ENCODE measurements at places on chromosomes 3 and 15.

GRCh38 chr3:197209366-197210260, 88.8 kb downstream of the DLG1 start:
- no peak for DNase-seq

GRCh38 chr15:67613211-67613610, 70.7 kb downstream of the MAP2K5 start:
- no peak for DNase-seq

DNA sequence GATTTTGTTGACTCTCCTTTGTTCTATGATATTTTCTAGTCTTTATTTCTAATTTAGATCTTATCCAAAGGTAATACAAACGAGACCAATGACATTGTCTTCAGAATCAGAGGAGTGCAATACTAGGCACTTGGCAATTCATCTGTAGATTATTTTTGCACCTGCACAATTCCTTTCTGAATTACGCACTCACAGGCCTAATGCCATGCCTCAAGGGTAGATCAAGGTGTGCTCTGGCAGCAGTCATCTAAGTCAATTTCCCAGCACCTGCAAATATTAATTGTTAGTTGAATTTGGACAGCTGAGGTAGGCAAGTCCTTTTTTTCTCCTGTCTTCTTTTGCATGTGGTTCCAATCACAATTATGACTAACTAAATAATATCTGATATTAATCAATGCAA, 653.2 kb downstream of the ROBO2 start:
- DNase-seq: no peak

DNA sequence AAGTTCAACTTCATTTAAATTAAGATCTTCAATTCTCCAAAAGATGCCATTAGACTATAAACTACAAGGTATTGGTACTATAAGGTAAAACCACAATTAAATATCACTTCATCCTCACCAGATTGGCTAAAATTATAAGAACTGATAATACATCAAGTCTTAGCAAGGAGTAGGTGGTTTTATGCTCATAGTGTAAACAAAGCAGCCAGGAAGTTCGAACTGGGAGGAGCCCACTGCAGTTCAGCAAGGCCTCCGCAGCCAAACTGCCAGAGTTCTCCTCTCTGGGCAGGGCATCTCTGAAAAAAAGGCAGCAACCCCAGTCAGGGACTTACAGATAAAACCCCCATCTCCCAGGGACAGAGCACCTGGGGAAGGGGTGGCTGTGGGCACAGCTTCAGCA, 91.6 kb upstream of the SETMAR start:
- DNase-seq: no peak

GRCh38 chr3:146499701-146500100, 30.3 kb upstream of the PLSCR2 start:
- DNase-seq: no peak

- DNase-seq: no peak
These were observed 326.9 kb downstream of the UACA start for GRCh38 chr15:70436428-70436827.

DNA sequence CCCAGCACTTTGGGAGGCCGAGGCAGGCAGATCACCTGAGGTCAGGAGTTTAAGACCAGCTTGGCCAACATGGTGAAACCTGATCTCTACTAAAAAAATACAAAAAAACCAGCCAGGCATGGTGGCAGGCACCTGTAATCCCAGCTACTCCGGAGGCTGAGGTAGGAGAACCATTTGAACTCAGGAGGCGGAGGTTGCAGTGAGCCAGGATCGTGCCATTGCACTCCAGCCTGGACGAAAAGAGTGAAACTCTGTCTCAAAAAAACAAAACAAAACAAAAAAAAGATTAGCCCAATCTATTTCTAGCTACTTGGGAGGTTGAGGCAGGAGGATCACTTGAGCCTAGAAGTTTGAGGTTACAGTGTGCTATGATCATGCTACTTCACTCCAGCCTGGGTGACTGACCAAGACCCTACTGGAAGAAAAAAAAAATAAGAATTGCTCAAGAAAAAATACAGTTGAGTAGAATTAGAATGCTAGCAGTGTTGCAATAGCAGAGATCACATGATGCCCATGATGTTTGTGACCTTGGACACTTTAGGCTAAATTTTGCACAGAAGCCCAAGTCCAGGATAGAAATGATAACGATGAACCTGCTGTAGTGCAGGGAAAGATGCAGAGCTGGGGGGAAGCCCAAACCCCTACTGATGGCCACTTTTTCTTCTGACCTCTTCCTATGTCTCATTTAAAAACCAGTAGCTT, 162.2 kb downstream of the LPP start:
- DNase-seq: no peak

DNA sequence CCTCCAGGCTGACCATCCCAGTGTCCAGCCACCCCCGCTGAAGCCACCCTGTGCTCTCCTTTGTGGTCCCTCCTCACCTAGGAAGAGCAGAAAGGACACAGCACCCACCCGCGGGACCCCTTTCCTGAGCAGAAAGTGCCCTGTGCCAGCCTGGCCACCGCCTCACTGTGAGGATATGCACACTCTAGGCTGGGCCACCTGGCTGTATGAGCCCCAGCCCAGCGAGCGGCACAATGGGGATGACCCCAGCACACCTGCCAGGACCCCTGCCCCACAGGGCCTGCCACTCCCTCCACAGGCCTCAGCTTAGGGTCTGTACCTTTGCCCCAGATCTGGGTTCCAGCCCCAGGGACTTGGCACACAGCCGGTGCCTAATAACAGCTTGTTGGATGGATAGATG, 47.9 kb upstream of the FURIN start:
- DNase-seq: no peak

- no peak for DNase-seq
These were observed 13.3 kb upstream of the TMF1 start for GRCh38 chr3:69065318-69065964.

- DNase-seq: no peak
These were observed 186.6 kb downstream of the TIGIT start for GRCh38 chr3:114480442-114480841.

DNA sequence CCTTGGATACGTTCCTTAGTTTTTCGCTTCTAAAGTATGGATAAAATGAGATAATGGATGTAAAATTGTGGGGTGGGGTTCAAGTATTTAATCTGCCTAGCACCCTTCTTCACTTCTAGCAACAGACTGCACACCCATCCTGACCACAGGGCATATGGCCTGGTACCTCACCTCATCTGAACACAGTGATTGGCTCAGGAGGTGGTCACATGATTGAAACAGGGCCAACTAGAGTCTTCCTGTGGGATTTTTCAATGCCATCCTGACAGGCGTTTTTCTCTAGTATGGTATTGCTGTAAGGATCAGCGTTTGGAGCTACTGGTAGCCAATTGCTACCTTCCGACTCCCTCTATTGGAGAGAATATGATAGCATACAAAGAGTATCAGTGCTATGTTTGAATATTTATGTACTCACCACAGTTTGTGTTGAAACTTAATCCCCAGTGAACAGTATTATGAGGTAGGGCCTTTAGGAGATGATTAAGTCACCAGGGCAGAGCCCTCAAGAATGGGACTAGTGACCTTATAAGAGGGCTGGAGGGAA, 172.2 kb downstream of the PPM1L start:
- DNase-seq: no peak

GRCh38 chr15:83854950-83855707, 201.2 kb downstream of the ADAMTSL3 start:
- no peak for DNase-seq

GRCh38 chr15:62637574-62637897, 405.0 kb upstream of the TPM1 start:
- no peak for DNase-seq

DNA sequence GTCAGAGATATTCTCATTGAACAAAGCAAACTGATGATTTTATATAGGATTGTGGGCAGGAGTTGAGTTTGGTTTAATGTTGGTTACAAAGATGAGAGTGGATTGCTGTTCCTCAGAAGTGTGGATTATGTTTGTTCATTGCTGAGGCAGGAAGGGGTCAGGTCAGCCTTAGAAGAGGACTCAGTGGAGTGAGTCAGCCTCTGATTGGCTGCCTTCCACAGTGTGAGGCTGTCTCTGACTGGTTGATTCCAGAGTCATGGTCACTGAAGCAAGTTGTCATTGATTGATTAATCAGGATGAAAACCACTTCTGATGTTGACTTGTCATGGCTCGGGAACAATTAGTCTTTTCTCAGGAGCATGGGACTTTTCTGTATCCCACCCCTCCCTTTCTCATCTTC, 36.2 kb downstream of the KBTBD12 start:
- no peak for DNase-seq

DNA sequence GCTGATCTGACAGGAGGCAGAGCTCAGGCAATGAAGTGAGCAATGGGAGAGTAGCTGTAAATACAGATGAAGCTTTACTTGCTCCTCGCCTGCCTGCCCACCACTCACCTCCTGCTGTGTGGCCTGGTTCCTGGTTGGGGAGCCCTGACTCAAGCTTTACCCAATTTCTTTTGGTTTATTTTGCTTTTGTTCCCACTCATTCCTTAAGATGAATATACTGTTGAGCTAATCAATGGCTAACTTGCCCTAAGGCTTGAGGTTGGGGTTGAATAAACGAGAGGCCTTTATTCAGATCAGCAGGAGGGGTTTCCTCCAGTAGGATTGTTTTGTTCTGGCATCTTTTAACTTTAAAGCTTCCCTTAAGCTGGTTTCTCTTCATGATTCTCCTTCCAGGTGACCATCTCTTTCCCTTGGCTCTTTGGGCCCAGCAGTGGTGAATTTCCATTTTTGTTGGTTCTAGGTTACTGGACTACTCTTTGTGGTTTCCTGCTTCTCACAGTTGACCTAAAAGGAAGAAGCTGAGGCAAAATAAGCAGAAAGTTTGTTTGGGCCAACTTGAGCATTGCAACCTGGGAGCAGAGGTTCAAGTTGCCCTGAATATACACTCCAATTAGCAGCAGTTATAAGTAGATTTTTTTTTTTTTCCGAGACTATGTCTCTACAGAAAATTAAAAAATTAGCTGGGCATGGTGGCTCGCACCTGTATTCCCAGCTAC, 44.4 kb downstream of the STARD9 start:
- no peak for DNase-seq

- DNase-seq: no peak
These were observed 683.0 kb downstream of the TBL1XR1 start for GRCh38 chr3:176514297-176514696.

DNA sequence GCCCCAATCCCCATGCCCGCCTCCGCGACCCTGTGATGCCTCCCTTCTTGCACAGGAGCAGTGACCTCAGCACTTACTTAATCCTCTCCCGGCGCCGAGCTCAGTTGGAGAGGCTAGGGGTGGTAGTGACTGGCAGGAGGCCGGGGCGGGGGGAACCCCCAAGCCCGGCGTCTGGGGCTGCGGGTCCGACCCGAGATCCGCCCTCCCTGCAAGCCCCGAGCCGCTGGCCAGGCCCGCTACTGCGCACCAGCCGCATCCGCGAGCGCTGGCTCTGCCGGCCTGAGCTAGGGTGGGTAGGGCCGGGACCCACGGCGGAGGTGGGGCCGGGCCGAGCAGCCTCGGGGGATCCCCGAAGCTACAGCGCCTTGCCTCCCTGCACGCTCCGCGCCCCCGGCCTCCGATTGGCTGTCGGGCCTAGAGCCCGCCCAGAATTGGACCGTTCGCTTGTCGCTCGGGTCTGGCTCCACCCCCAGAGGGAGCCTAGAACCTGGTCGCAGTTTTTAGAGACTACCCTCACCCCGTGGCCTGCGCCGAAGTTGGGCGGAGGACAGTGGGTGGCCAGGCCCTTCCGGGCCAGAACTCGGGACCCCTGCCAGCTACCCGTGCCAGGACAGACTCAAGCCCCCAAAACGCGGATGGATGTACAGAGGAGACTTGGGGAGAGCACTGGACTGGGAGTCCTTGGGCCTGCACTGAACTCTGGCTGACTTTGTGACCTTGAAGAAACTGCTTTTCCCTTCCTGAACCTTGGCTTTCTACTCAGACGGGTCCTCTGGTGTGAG, at the start of gene C3orf18:
Gene C3orf18, minus strand, starts transcription at position 362 of the 782 bp plus-strand sequence. CDS start 2,048 bp downstream, outside the sequence.
- peak; percentile 91 for DNase-seq

DNA sequence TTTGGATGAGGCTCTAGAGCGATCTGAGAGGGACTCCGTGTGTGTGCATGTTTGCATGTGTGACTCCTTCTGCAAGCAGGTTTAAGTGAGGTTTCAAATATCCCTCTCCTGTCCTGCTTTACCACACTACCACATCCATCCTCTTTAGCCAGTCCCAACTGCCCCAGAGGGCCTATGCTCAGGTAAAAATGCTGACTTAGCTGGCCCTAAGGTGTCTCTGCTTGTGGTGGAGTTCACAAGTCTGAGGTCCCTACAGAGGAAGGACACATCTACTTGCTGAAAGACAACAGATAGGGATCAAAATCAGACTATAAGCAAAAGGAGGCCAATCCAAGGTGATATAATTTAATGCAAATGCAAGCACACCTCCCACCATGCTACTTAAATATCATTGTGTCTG, 87.2 kb downstream of the B3GNT5 start:
- DNase-seq: no peak

DNA sequence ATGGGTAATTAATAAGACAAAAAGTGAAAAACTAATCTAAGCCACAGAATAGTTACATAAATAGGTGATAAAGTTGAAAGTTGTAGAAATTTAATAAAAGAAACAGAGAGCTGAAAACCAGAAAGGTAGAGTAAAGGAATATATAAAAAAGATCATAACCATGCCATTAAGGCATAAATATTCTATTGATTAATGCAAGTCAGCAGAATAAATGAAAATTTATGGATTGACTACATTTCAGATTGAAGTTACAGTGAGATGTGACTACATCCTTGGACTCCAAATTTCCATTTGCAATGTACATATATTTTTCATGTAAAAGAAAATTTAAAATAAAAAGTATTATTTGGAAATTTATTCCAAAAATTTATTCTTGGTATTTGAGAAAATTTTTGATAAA, 1225.7 kb downstream of the OTOL1 start:
- no peak for DNase-seq

GRCh38 chr3:33644582-33644981, 73.5 kb downstream of the CLASP2 start:
- DNase-seq: no peak

- DNase-seq: no peak
These were observed 59.3 kb upstream of the ABHD10 start for GRCh38 chr3:111919370-111920065.

GRCh38 chr15:48400086-48400485, 68.9 kb downstream of the DUT start:
- DNase-seq: no peak

DNA sequence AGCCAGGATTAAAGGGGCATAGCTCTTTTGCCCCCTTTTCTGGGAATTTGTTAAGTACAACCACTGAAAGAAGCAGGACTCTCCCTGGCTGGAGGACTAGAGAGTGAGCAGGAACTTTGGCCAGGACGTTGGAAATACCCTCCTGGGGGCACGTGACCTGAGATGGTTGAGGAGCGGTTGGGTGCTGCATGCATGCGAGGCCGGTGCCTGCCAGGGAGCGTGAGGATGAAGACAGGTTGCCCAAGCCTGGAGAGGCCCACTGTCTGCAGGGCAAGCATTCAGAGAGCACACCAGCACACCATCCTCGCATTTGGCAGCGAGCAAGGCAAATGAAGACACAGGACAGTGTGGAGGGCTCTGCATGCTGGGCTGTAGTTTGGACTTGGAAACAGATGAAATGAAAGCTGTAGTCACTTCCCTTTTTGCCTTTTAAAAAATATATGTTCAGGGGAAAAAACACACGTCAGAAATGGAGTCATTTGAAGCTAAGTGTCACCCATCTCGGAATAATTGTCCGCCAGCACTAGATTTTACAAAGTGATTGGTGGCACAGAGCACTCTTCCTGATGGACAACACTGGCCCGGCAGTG, 217.6 kb downstream of the SLCO3A1 start:
- DNase-seq: no peak

- no peak for DNase-seq
These were observed 207.9 kb upstream of the COL8A1 start for GRCh38 chr3:99430348-99431134.

GRCh38 chr15:70722266-70723121, 40.9 kb downstream of the UACA start:
- peak; percentile 22 for DNase-seq
